ENCODE measurements at places on chromosomes 7 and 10.

DNA sequence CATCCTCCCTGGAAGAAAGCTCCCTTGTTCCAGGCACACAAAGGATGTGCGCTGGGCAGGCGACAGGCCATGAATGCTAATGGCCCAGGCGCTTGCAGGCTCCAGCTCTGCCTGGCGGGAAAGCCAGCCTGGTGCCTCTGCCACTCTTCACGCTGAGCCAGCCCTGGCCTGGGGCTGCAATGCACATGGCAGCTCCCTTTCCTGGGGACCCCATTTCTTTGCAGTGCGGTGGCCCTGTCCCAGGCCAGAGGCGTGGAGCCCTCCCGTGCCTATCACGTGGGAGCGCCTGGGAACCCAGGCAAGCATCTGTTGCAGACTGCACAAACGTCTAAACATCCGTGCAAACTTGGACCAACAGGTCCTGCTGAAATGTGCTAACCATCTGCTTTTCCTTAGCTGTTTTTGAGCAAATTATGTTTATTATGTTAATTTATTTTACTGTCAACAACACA is 152.1 kb upstream of the LYZL2 start:
- no peak for DNase-seq

- no peak for DNase-seq
These were observed 129.7 kb downstream of the SAMD9 start for GRCh38 chr7:92988051-92988450.

- DNase-seq = no peak
These were observed 6.2 kb downstream of the GSAP start for GRCh38 chr7:77409739-77410547.

DNA sequence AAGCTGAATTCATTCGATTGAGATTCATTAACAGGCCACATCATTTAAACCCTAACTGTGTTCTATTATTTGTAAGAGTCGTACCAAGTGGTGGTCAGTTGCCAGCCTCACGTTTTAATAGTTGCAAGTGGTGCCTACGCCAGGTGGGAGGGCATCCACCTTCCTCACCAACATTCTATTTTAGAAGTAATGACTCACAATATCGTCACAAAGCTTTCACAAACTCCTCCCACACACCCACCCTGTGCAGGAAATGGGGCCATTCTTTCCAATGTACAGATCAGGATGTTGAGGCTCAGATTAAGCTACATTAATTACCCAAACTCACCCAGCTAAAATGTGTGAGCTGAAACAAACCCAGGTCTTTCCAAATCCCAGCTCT is 77.3 kb upstream of the SAMD8 start:
- DNase-seq = no peak

- DNase-seq = no peak
These were observed 147.1 kb upstream of the GDF10 start for GRCh38 chr10:47152861-47153349.

DNA sequence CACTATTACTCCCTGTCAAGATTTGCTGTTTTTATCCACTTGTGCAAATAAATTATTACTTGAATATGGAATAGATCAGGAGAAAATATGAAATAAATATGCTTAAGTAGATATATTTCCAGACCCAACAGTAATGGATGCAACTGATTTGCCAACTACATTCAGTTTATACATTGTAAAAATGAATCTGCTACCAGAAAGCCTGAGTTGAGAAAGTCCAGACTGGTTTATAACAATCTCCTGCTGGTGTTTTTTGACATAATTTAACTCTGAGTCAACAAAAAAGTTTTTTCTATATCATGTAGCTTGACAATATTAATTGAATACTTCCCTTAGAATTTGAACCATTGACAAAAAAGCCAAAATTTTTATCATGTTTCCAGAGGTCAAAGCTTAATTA is 265.8 kb upstream of the SEMA3D start:
- no peak for DNase-seq

DNA sequence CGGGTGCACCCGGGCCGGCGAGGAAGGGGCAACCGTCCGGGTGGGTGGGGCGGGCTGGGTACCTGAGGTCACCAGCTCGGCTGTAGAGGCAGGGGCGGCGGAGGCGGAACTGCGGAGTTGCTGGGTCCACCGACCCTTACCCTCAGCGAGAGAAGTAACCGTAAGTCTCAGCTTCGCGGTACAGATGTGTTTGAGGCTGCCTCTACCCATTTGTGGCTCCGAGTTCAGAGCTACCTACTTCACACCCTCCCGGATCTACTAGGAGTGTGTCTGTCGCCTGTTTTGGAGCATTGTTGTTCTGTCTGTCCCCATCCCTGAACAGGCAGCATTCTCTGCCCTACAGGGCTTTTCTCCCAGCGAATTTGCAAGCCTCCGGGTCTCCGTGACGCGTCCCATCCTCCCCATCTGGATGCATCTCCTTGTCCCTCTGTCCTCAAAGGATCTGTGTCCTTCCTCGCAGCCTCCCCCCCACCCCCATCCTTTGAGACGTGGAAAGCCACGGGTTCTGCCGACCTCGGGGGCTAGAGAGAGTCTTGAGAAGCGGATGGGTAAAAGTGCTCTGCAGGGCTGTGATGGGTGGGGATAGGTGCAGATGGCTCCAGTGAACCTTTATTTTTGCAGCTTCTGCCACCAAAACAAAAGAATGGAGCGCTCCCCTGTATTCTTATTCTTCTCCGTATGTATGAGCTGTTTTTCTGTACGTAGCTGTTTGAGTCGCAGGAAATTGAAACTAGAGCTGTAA is 757 bp downstream of the ANKIB1 start:
- DNase-seq = no peak

DNA sequence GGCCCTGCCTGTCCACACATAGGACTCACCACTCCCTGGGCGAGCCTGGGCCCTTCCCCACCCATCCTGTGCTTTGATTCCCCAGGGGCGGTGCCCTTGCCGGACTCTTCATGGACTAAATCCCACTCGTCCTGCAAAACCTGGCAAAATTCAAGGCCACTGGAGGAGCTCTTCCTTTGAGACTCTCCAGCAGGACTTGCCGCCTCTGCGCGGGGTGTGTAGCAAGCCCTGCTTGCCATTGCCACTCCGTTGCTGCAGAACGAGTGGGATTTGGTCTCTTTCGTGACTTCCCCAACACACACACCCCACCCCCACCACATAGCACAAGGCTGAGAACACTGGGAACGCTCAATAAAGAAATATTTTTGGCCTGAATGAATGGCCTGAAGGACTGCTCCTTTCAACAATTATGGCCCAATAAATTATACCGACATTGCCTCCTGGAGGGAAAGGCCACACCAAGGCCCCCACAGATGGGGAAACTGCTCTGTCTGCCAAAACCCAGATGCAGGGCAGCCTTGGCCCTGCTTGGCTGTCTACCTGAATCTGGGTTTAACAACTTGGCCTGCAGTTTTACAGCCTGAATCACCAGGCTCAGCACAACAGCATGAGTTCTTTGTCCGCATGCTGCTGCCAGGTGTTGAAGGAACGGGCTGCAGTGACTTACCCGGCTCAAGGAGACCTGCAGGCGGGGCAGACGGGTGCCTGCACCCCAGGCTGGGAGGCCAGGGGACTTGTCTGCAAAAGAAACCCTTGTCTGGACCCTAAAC is 72.8 kb upstream of the KAT6B start:
- DNase-seq = no peak

DNA sequence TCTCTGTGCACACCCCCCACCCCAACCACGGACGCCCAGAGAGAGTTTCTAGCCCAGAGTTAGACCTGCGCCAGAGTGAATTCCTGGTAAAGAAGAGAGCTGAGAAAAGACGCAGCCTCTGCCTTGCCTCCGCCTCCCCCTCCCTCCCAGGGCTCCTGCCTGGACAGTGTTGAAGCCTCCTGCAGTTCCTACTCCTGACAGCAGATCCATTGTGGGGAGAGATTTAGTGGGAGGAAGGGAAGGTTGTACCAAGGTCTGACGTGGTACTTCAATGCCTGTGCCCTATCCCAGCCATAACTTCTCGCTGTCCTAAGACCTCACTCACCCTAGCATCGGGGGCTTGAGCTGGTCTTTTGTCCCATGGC is 952 bp downstream of the SRRM3 start:
- no peak for DNase-seq

GRCh38 chr7:150335108-150335773 is 6.2 kb downstream of the RARRES2 start:
- DNase-seq = no peak

DNA sequence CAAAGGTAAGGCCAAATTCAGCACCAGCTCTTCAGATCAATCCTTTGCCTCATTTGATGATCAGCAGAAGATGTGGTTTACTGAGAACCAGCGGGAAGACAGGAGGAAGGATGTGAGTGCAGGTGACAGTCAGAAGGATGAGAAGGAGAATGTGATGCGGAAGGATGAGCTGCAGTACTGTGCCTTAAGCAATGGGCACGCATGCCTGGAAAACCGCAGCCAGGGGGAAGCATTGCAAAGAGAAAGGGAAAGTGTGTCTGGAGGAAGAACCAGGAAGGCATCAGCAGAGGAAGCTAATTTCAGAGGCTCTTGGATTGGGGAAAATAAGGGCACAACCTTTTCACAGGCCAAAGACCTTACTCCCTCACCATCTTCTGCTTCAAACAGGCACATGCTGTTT is 25.7 kb downstream of the C10orf71 start:
- DNase-seq = no peak

GRCh38 chr10:70069346-70069745 is 16.7 kb downstream of the MACROH2A2 start:
- no peak for DNase-seq

DNA sequence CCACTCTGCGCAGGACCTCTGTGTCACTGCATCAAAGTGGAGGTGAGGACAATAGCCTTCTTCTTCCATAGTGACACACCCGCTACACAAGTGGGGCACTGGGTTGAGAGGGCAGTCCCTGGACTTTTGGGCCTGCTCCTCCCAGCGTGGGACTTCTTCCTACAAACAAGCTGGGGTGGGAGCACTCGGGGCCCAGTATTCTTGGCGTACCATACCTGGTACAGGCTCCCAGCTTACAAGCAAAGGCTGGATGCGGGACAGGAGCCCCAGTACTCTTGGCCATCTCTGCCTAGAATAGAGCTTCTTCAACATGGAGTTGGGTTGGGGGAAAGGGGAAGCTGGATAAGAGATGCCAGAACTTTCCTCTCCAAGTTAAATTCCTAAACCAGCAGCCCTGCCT is 426.8 kb upstream of the FOXK1 start:
- DNase-seq = no peak

- no peak for DNase-seq
These were observed 7.5 kb upstream of the INTS1 start for GRCh38 chr7:1511444-1512422.

DNA sequence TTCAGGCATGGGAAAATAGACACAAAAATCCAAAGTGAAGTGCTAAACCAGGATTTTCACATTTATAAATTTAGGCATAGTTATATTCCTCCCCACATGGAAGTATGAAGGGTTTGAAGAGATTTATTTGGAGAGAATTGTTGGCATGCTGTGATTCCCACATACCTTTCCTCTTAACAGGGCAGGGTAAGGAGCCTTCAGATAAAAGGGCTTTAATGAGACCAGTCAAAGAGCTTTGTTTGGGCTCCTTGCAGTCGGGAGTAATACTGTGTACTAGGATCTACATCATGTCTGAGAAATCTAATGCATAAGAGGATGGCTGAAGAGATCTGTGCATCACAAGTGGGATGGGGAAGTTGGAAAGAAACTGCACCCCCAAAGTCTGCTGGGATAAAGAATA is 140.8 kb upstream of the PTN start:
- no peak for DNase-seq

- no peak for DNase-seq
These were observed 4.7 kb upstream of the KLHDC10 start for GRCh38 chr7:130065500-130066152.

GRCh38 chr7:30027740-30028215 is 434 bp upstream of the PLEKHA8 start:
- DNase-seq = no peak

- no peak for DNase-seq
These were observed 107.1 kb upstream of the FAM20C start for GRCh38 chr7:85074-85882.

DNA sequence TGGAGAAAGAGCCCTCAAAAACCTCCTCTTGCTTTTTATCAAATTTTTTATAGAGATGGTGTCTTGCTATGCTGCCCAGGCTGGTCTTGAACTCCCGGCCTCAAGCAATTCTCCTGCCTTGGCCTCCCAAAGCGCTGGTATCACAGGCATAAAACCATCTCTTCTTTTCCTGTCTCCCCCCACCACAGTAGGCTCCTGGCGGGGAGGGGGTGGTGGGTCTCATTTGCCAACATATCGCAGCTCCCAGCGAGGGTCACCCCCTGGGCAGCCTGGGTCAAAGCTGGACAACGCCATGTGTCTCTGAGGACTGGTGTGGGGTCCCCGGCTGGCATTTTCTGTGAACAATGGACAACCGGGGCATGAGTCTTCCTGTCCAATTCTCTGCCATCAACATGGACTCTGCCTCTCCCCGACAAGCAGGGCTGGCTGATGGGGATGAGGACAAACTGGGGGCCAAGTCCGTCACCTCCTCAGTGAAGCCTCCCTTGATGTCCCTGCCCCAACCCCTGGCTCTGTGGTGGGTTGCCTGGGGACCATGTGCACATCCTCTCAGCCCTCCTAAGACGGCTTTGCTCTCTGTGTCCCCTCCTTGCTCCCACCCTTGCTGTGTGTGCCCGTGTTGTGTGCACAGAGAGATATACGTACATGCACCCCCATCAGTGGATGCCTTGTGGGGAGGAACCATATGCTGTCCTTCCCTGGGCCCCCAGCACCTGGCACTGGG is 86.4 kb upstream of the GNA12 start:
- DNase-seq = no peak

- no peak for DNase-seq
These were observed 163.3 kb downstream of the USP6NL start for GRCh38 chr10:11448190-11448544.

DNA sequence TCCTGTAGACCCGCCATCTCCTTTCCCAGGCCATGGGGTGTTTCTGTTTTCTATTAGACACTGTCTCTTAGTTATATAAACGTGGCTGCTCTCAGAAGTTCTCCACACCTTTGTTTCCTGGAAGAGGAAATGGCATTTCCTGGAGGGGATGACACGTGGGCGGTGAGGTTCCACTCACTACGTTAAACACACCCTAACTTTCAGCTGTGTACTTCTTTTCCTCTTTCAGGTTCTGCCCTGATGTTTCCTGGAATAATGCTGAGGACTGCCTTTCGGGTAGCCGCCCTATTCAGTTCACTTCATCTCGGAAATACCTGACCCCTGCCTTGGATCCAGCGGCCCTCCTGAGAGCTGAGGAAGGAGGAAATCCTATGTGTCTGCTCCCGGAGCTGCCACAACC is 3.4 kb upstream of the PRKCQ start:
- DNase-seq = no peak

GRCh38 chr10:102832248-102832647 is 5.0 kb downstream of the CYP17A1 start:
- DNase-seq = no peak

DNA sequence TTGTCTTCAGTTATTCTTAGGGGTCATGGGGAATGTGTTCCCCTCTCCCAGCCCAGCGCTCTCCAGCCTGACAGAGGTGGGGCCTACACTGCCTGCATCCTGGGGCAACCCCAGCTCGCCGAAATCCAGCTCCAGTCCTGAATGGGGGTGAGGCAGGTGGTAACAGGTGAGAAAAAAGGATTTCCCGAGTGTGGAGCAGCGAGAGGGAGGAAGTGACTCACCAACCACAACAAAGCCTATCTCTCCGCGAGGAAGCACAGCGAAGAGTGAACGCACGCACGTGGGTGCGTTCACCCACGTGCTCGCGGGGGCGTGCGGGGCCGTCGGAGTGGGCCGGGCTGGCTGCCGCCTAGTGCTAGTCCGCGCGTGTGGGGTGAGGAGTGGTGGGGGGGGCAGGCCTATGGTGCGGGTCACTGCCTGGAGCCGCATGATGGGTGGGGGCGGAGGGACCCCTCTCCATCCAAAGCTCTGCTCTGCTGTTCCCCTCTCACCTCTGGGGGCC is 855 bp upstream of the PALD1 start:
- DNase-seq = peak; percentile 77

GRCh38 chr10:13234172-13234571 is at the start of gene UCMA:
UCMA (minus strand) TSS chr10:13234374; CDS start chr10:13234258, 116 bp downstream.
- DNase-seq = no peak

- DNase-seq = peak; percentile 0
These were observed 51.0 kb downstream of the ARL5B start for GRCh38 chr10:18710201-18710653.

Data from GM06990 (cell line).